ENCODE measurements at places on chromosomes 7 and 10.

DNA sequence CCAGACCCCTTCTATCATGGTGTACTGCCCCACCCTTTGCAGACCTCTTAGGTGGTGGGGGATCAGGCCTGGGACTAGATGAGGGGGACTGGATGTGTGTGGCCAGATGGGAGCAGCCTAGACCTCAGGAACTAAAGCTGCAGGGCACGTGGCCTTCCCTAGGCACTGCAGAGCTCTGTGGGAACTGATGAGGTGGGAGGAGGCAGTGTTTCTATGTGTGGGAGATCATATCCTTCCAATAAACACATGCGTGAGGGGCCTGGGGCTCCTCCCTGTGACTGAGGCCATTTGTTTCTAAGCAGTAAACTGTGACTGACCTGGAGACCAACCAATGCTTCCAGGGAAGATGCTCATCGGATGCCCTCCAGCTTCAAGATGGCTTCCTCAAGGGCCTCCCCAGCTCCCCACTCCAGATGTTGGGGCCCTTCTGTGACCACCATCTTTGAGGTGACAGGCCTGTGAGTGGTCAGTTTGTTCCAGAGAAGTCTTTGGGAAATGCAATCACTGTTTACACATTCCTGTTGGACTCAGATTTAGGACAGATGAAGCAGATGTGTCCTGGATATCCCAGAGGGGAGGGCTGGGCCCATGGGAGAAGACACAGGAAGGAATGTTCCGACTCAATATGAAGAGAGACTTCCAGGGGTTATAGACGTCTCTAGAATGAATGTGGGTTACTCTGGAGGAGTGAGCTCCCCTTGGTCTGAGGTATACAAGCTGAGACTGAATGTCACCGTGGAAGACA lies 23.6 kb upstream of the ZCCHC24 start:
- no peak for DNase-seq

- DNase-seq, result no peak
Observed at GRCh38 chr10:74011770-74012169, 13.9 kb downstream of the VCL start.

- DNase-seq, result no peak
Observed at GRCh38 chr10:48589266-48589665, 15.6 kb downstream of the ARHGAP22 start.

GRCh38 chr10:18222866-18223265 lies 82.6 kb downstream of the CACNB2 start:
- DNase-seq, result no peak

- no peak for DNase-seq
Observed at GRCh38 chr7:74012842-74013249, 15.1 kb upstream of the ELN start.

GRCh38 chr7:130505753-130506152 lies 13.9 kb downstream of the MEST start:
- DNase-seq, result no peak

GRCh38 chr7:39948375-39948955 lies 1.6 kb upstream of the CDK13 start:
- no peak for DNase-seq

DNA sequence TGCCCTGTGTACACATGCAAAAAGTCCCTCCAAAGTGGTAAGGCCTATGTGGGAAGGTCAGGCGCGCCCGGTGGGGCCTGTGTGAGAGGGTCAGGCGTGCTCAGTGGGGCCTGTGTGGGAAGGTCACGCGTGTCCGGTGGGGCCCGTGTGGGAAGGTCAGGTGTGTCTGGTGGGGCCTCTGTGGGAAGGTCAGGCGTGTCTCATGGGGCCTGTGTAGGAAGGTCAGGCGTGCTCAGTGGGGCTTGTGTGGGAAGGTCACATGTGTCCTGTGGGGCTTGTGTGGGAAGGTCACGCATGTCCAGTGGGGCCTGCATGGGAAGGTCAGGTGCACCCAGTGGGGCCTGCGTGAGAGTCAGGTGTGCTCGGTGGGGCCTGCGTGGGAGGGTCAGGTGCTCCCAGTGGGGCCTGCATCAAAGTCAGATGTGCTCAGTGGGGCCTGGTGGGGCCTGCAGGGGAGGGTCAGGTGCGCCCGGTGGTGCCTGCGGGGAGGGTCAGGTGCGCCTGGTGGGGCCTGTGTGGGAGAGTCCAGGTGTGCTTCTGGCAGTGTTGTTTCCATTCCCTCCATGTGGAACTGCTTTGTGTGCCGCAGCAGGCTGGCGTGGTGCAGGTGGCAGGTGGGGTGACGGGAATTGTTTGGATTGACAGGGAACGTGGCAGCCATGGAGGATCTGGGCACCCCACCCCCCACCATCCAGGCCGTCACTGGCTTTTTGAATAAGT lies 15.4 kb downstream of the LRRC27 start:
- DNase-seq, result no peak

DNA sequence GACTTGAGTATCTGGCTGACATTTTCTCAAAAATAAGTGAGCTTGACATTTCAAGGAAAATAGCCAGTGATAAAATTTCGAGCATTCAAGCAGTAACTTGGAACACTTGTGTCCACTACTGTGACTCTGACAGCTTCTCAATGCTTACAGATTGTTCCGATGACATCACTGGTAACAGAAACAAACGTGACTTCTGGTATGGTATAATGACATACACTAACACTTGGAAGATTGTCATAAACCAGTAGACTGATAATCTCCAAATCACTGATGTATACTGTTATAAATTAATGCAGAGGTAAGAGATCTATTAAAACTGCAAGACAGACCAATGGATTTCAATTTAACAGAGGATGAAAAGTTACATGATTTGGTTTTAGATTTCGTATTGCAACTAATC lies 6.5 kb downstream of the MINDY3 start:
- no peak for DNase-seq

GRCh38 chr7:151683615-151684407 lies 164.1 kb upstream of the RHEB start:
- DNase-seq, result no peak

DNA sequence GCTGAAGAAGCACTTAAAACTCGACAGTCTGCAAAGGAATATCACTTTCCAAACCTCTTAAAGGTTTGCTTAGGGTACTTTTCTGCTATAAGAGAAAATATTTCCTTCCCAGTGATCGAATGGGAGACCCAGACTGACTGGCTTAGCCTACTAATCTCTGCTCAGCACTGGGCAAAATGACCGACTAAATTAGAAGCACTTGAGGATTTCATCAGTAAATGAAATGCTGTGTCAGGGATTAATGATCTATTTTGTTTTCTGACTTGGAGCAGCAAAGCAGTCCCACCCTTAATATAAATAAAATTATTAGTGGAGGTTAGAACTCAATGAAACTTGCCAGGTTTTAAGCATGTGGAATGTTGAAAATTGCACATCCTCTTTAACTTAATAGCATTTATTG lies 411.6 kb downstream of the NEBL start:
- no peak for DNase-seq

DNA sequence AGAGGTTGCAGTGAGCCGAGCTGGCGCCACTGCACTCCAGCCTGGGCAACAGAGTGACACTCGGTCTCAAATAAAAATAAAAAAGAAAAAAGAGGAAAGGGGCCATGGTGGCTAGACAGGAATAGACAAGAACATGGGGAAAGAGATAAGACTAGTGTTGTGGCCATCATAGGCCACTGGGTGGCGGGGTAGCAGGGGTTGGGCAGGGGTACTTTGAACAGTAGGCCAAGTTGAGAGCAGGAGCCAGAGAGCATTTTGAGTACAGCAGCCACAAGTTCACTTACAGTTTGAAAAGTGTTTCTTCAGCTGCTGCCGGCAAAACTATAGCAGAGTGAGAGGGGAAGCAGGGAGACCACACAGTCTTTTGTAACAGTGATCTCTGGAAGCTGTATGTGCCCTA lies 656.0 kb downstream of the CNTNAP2 start:
- DNase-seq, result no peak

DNA sequence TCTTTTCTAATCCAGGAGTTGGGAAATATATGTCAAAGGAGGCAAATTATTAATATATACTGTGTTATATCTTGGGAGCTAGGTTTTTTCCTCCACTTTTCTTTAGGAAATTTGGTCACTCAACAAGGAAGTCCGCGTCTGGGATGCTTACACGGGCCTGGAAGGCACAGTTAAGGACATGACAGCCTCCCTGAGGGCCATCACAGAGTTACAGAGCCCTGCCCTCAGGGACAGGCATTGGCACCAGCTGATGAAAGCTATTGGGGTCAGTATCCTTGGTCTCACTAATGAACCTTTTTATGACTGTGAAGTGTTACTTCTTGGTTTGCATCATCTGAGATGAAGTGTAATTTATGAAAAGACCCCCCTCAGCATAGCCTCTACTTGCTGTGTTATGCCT lies 74.7 kb downstream of the DNAH11 start:
- no peak for DNase-seq

All from stimulated activated CD4-positive, alpha-beta T cell treated with anti-CD3 and anti-CD28 coated beads, Interleukin-12 subunit alpha, Interleukin-12 subunit beta, amount 100 ng/mL, for 4 hours (primary cell).